DMS 273 treated with DMSO at 0.1 percent for 48 hours (cell line): ENCODE measurements at places on chromosomes 16 and 17.

GRCh38 chr16:50244140-50244503 lies 22.2 kb upstream of the ADCY7 start:
- no peak for DNase-seq

DNA sequence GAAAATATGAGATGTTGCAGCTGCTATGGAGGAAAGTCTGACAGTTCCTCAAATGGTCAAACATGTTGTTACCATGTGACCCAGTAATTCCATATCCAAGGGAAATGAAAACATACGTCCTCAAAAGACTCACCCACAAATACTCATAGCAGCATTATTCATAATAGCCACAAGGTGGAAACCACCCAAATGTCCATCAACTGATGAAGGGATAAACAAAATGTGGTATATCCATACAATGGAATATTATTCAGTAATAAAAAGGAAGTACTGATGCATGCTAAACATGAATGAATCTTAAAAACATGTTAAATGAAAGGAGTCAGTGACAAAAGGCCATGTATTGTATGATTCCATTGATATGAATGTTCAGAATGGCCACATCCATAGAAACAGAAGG lies 140.2 kb downstream of the PITPNC1 start:
- no peak for DNase-seq

- DNase-seq: no peak
Observed at GRCh38 chr16:77480681-77481315, 46.0 kb upstream of the ADAMTS18 start.

DNA sequence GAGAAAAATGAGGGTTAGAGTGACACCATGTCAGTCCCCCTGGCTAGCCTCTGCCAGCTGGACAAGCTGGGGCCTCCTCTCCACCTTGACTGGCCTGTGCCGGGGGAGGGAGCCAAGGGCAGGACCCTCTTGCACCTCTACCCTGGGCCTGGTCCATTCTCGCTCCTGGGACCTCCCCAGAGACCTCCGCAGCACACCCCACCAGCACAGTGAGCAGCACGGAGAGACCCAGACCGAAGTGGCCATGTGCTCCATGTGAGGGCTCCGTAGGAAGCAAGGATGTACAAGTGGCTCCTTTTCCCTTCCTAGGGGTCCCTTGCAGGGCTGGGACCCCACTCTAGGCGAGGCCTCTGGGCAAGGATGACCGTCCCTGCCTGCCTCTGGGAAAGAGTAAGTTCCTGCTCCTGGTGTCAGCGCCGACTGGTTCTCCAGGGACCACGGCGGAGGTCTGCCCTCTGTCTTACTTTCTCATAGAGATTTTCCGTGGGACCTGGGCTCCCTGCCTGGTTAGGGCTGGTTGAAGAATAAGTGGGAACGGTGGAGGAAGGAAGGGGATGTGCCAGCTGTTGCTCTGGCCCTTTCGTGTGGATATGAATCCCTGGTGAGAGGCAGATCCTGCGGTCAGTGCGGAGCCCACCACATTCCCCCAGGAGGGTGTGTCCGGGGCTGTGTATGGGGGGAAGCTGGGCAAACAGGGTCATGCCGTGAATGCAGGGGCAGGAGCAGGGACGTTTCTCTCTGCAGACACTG lies 124.2 kb downstream of the METRNL start:
- no peak for DNase-seq

GRCh38 chr17:79541056-79541850 lies 69.6 kb downstream of the RBFOX3 start:
- DNase-seq: no peak
